Lower lobe of right lung (tissue), 2 donors: ENCODE measurements at places on chromosomes 5 and 9.

GRCh38 chr5:14296533-14297331, 153.6 kb downstream of the TRIO start:
- DNase-seq: no peak

- DNase-seq: peak; percentile 65
These were observed 32.6 kb upstream of the PLAC8L1 start for GRCh38 chr5:146137967-146138403.

DNA sequence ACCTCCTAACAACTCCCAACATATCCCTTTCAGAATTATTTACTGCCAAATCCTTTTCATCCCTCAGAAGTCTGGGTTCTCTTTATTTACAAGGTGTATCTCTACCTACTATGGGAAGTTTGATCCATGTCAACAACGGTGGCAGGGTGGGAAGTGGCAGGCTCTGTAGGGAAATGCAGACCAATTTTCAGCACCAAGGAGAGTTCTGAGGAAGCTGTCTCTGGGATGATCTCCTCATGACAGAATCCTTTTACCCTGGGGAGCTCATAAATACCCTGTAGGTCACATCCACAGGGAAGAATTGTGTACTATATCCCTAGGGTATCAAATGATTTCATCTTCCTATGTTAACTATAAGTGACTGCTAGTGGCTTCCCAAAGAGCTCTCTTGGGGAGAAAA, 107.8 kb upstream of the NEK6 start:
- DNase-seq: no peak

DNA sequence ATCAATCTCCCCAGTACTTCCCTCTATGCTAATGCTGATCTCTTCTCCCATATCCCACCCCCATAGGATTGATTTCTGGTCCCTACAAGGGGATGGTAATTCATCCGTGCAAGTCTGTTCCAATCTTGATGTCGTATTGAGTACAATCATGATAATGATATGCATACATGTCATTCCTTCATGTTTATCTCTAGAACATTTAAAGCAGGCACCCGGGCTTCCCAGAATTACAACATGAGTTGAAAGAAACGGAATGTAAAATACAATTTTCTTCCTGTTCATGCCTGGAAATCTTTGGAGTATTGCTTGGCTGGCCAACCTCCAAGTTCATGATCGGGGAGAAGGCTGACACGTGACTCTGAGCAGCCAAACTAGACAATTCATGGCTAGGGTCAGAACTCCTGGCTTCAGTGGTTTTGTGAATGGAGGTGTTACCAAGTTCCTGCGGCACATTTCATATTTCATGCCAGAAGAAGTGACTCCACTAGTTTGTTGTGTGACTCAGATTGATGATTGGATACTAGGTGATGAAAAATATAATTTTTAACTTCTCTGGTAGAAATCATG, 66.6 kb downstream of the C9orf152 start:
- no peak for DNase-seq

GRCh38 chr9:89422151-89422975, 75.5 kb downstream of the SEMA4D start:
- DNase-seq: peak; percentile 64

- DNase-seq: no peak
These were observed 67.9 kb downstream of the XRCC4 start for GRCh38 chr5:83145241-83145640.

GRCh38 chr9:5630081-5630507, 1.2 kb downstream of the RIC1 start:
- DNase-seq: no peak

DNA sequence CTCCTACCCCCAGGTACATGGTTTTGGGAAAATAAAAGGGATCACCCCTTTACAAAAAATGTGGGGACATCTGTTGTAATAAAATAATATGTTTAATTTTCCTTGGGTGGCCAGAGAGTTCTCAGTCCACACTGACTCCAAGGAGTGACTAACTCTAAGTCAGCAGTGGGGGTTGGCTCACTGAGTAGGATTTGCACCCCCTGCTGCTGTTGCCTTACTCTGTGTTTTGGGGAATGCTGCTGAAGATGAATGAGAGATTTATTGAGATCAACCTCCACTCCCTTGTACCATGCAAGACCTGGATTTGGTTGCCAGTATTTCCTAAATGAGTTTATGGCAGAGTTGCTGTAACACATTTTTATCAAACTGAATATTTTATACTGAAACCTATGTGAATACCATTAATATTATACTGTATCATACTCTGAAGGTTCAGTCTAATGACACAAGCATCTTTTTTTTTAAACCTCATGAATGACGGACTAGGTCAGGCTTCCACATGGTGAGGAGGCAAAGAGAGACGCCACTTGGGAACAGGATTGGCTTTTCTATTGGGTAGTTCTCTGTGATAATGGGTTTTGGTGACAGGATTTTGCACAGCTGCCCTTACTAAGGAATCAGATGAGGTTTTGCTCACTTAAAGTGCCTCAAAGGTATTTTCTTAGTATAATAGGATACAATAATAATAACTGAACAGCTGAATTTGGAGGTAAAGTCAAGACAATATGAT, 121.3 kb upstream of the OSMR start:
- DNase-seq: no peak

DNA sequence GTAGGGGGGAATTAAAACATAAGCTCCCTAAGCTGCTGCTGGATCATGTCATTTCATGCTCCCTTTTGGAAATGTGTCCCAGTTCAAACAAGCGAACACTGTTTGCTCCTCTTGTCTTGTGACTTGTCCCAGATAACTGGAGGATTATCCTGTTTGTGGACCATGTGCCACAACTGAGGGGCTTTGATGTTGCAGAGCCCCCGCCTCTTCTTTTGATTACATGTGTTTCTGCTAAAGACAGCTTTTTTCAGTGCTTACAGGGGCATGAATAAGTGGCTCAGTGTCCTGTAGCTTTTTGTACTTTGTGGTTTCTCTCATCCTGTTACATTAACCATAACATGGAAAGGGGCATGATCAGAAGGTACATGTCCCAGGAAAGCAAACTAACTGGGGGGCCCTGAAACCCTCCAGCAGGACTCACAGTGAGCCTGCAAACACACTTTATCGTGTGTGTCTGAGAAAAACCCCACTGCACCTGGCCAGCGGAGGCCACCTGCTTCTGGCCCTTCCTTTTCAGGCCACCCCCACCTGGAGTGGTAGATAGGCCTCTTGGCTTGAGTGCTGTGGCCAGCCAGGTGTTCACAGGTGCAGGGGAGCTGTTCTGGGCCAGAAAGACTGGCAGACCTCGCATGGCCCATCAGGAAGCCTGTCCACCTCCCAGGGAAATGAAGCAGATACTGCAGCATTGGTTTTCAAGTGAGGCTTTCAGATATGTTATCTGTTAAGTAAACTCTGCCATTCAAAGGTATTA, 285.6 kb downstream of the FANCC start:
- peak; percentile 64 for DNase-seq

DNA sequence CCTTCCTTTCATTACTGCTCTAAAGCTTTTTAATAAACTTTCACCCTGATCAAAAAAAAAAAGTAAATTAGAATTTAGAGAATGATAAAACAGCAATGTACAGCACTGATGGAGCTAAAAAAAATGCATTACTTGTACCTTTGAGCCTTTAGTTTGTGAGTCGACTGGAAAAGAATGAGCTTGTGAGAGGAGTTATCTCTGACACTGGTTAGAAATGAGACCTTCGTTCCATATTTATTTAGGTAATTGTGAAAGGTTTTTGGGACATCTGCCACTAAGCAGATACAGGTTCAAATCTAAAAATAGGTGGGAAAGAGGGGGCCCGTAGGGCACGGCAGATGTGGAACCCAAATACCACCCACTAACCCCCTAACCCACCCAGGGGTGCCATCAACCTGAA, 376.8 kb downstream of the ICE1 start:
- DNase-seq: no peak

GRCh38 chr5:82403026-82403425, 124.9 kb upstream of the RPS23 start:
- DNase-seq: no peak

GRCh38 chr5:61635271-61635670, 303.2 kb downstream of the ZSWIM6 start:
- no peak for DNase-seq
